ENCODE measurements at places on chromosomes 12 and 14. TPM values are rescaled to one million over a fixed set of nuclear protein-coding genes. Genes with fewer than 3 reads are reported as not detected.

- peak; percentile 72 for DNase-seq
Observed at GRCh38 chr12:48002773-48003218, 1.5 kb downstream of the COL2A1 start.

NDRG2 gene
- total RNA-seq, result 33.5 TPM

- DNase-seq, result no peak
Observed at GRCh38 chr12:73452672-73453469, 1084.8 kb upstream of the ATXN7L3B start.

DNA sequence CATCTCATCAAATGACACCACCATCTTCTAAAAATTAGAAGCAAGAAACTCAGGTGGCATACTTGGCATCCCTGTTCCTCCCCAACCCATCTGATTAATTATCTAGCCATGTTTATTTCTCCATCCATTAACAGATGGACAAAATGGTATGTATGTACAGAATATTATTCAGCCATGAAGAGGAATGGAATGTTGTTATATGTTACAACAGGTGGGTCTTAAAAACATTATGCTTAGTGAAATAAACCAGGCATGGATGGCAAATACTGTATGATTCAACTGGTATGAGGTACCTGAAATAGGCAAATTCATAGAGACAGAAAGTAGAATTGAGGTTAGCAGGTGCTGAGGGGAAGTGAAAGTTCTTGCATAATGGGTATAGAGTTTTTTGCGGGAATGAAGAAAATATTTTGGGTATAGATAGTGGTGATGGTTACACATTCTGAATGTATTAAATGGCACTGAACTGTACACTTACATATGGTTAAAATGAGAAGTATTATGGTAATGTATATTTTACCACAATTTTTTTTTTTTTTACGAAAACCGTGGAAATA lies 17.5 kb downstream of the YY1 start:
- DNase-seq, result no peak

PRPH gene
- 2.5 TPM for total RNA-seq

- DNase-seq, result no peak
Observed at GRCh38 chr12:45575417-45575816, 154.1 kb upstream of the ARID2 start.

ACOT4 gene
- total RNA-seq, result 0.80 TPM

DNA sequence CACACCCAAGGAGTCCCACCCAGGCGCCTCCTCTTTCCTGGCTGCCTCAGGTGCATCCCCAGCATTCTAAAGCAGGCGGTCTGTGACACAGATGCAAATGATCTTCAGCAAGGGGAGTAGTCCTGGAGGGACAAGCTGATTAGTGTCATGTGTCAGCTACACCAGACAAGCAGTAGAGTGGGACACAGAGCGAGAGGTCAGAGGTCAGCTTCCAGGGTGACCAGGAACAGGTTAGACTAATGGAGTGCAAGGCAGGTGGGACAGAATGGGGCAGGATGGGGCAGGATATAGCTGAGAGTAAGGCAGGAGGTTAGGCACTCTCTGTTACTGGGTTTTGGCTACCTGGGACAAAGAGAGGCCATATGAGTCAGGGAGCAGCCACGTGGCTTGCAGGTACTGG lies 534.0 kb downstream of the FUT8 start:
- no peak for DNase-seq

TAS2R13 gene
- not detected for total RNA-seq

RPL10L gene
- total RNA-seq, result not detected

GRCh38 chr12:76084863-76085519 lies 506 bp upstream of the NAP1L1 start:
- no peak for DNase-seq

FAM186B gene
- 0.11 TPM for total RNA-seq

DNA sequence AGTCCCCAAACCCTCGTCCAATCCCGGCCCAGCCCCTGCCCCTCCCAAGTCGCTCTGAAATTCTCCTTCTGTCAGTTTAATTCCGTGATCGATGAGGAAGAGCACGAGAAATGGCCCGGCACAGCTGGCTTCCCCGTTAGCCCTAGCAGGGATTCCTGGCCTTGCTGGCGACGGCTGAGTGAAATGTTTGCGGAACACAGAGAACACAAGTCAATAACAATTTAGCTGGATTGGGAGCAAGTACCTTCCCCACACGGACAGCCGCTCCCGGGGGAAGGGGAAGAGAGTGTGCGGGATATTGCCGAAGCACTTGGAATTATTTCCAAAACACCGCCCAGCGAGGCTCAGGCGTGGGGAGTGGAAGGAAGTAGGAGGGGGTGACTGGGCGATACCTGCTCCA lies 134.6 kb downstream of the RBM19 start:
- DNase-seq, result no peak

DNA sequence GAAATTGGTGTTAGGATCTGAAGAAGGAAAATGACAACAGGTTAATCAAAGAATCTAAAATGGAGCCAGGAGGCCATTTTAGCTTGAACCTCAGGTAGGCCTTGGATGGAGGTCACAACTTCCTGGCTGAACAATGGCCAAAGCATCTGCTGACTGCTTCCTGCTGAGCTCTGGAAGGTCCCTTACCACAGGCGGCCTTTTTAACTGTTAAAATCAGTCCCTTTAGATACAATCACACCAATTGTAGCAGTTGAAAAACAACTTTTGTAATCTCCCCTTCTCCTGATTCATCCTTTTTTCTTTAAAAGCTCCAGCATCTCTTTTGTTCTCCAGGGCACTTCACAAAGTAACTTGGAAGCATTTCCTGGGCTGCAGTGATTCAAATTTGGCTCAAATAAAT lies 388.8 kb downstream of the PDZRN4 start:
- peak; percentile 14 for DNase-seq

GRCh38 chr12:3871356-3871755 lies 1.8 kb downstream of the PARP11 start:
- DNase-seq, result no peak

DNA sequence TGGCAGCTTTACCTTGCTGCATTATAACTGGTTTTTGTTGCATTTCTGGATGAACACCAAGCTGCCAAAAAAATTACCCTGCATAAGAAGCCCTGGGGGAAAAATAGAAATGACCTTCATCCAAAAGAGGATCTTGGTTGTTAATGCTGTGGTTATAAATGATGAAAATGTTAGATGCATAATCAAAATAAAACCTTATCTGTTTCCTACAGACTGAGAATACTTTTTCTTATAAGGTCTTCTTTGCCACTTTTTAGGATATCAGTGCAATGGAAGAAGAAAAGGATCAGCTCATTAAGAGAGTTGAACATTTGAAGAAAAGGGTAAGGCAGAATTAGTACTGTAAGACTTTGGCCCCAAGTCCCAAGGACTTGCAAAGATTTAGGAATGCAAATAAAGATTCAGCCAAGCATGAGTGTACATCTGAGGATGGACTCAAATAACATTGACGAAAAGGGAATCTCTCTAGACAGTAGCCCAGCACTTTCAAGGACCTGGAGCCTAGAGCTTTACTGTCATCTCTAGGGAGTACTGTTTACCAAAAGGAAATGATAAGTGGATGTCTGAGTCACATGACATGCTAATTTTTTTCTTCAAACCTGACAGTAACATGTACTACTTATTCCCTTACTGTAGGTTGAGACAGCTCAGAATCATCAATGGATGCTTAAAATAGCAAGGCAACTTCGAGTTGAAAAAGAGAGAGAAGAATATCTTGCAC lies 10.7 kb downstream of the IFT81 start:
- no peak for DNase-seq

DNA sequence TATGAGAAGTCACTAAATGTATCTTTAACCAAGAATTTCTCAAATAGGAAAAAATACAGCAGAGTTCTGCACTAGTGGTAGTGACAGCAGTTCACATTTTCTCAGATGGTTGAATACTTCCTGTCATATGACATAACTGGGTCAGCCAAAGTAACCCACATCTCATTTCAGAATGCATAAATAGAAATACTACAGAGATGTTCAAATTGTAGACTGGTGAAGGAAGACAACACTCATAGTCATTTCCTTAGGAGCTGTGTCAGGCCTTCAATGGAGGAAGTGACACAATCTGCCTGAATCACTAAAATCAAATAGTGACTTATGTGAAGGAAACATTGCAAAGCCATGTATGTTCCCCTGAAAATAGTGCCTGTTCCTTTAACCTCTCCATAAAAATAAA lies 32.4 kb downstream of the FERMT2 start:
- no peak for DNase-seq

DNA sequence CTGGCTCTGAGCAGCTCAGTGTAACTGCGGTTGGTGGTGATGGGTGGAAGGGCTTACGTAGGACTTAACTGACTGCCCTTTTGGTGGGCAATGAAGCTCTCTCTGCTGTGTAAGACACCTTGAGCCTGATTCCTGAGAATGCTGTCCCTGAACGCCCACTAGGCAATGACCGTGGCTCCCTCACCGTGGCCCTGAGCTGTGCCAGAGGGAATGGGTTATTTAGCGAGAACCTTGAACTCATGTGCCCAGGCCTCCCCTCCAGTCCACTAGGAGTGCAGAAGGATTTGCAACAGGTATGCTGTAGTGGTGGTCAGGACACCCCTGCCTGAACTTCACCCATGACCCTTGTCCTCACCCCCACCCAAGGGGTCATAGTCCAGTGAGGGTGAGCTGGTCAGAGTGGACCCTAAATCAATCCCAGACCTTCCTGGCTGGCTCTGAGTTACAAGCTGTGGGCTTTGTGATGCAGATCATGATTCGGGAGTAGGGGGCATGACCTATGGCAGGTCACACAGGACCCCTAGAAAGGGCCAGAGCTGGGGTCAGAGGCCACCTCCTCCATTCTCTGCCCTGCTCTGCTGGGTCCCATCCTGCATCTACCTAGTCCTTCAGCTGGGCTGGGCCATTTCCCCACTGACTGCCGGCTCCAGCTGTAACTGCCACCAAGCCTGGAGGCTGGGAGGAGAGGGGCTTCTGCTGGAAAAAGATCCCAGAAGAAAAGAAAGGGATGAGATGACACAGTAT lies 14.5 kb upstream of the ANKRD33 start:
- no peak for DNase-seq

RDH12 gene
- total RNA-seq, result 0.48 TPM

Data from H7 (cell line).